ENCODE measurements at places on chromosomes 2 and 18.

DNA sequence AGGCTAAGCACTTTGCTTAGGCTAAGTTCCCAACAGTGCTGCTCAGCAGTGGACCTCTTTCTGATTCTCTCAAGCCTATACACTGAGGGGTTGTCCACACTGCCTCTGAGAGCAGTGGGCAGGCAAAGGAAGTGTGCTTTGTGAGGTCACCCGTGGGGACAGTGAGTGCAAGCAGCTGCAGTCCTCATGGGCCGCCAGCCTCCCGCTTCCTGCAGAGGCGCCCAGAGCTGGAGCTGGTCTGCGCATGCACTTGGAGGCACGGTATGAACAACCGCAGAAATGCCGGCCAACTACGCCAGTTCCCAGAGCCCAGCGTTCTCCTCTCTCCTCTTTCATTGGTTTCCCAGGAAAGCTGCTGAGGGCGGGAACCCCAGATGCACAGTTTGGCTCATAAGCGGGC, 149.5 kb upstream of the DLX2 start:
- DNase-seq, result no peak

DNA sequence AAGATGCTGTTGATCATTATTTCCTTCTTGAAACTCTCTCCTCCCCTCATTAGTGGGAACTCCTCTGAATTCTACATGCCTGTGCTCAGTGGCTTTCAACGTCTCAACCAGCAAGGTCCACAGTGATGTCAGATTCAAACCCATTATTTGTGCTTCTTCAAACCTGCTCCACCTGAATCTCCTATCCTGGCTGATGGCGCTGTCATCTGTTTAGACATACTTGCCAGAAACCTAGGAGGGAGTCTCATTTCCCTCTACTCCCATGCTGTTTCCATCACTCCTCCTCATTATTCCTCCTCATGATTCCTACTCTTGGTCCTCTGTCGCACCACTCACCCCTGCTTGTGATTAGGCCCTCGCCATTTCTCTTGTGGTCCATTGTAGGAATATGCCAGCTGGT, 2.9 kb upstream of the LPIN2 start:
- DNase-seq, result no peak

DNA sequence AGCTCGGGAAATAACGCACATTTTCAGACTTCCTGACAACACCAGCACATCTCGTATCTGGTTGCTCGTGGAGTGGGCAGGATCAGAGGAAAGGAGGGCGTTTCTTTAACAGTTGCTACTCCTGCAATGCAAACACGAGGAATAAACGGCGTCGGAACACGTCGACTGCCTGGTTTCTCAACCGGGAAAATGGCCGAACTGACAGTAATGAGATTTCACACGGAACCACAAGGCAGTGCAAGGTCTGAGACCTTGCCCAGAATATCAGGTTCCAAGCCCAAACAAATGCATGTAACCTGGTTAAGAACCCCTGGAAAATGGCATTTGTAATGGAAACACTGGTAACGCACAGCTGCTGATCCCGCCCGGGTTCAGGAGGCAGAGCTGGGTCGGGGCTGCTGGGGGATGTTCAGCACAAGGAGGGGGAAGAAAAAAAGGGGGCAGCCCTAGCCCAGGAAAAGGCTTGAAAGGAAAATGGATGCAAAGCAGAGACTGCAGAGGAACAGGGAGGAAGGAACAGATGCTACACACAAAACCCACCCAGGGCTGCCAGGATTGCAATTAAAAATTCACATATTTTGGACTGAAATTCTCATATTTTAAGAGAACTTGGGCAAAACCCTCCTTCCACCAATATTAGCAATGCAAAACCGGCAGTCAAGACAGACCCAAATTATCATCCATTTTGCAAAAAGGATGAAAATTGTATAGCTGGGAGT, 61.6 kb upstream of the KLHL29 start:
- no peak for DNase-seq

- no peak for DNase-seq
These were observed 462.6 kb upstream of the TMEFF2 start for GRCh38 chr2:192657362-192657761.

DNA sequence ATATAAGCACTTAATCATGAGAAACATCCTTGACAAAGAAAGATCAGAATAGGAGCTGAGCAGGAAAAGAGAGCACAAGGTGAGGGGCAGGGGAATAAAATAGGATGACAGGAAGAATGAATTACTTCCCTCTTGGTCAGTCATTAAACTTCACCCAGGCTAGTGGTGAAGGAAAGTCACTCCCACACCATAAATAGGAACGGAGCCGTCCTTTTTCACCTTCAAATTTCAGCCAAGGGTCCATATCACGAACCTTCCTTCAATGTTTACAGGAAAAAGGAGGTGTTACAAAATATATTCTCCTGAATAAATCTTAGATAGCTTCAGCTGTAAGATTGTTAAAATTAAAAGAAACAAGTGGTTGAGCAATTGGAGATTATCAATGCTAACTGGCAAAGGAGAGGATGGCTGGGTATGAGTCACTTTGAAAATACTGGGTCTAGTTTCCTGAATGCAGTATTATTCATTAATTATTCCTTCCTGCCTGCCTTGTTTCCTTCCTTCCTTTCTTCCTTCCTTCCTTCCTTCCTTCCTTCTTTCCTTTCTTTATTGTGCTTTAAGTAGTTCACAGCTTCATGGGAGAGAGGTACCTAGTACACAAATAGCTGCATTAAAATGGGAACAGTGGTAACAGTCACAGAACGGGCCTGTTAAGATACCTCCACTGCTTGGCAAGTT, 292.3 kb upstream of the ID2 start:
- no peak for DNase-seq

DNA sequence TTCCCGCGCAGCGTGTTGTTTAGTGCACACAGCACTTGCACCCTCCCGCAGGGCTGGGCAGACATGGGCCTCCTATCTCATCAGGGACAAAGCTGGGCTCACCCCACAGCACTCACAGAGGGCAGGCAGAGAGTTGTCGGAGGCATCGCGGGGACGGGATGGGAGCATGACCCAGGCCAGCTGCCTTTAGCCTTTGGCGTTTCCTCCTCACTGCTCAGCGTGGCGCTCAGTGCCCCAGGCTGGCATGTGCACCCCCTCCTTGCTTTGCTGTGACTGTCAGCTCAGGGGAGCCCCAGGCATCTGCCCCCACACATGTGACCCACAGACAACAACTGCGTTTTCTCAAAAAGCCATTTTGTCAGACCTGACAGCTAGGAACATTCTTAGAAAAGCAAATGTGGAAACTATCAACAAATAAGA, 101.1 kb downstream of the RNF144A start:
- no peak for DNase-seq

GRCh38 chr2:157872791-157873190, 3.3 kb downstream of the ACVR1 start:
- DNase-seq, result no peak

DNA sequence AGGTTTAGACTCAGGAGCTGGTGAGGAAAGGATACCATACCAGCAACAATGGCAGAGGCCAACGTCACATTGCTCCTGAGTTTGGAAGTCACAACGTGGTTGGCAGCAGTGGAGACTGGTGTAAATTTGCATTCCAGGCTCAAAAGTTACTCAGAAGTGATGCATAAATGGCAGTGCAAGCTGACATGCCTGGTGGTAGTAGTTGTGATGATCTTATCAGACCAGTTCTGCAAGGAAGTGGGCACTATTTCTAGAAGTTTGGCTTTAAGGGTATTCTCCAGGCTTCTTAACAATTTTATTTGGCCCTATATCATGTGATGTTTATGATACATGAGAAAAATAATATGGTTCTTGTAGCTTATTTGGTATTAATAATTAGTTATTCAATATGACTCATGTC, 37.8 kb downstream of the CXCR4 start:
- DNase-seq, result no peak

- DNase-seq, result no peak
These were observed 123.9 kb upstream of the DCC start for GRCh38 chr18:52216109-52216508.

DNA sequence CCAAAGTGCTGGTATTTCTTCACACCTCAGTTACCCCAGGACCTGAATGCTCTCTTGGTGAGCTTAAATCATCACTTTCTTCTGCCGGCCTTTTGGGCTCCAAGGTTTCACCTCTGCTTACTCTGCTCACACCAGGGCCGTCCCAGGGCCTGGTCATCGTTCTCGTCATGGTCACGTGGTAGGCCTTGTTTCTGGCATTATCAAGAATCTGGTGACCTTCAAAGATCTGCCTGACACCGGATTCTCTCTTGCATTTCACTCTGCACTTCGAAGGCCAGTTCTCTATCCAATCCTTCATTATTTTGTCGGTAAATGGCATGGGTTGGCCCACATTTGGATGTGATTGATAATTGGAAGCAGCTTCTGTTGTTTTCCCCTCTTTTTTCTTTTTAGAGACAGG, 80.5 kb downstream of the HRH4 start:
- no peak for DNase-seq

GRCh38 chr2:130884503-130884902, 47.8 kb downstream of the ARHGEF4 start:
- DNase-seq, result no peak

DNA sequence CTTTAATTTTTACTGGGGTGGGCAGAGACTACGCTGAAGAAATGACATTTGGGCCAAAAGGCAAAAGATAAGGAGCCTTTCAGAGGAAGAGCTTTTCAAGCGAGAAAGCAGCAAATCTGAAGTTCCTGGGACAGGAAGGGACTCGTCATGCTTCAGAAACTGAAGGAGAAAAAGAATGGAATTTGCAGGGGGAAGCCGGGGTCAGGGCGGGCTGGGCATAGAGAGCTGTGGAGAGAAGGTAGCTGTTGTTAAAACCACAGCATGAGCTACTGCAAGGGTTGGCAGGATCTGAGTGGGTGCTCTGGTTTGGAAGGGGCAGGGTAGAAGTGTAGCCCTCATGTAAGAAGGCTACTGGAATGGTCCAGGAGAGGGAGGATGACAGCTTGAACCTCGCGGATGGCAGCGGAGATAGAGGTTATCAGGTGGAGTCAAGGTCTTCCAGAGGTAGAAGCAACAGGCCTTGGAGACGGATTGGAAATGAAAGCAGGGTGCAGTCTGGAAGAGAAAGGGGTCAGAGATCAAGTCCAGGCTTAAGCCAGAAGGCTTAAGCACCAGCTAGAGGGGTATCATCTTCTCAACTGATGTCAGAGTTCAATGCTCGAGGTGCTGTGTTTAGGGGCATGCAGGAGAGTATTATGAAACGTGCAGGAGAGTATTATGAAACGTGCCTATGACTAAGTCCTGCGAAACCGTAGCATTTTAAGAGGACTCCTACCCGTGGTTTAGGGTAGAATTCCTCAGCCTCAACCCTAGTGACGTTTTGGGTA, 18.9 kb downstream of the ATP8B1 start:
- no peak for DNase-seq

DNA sequence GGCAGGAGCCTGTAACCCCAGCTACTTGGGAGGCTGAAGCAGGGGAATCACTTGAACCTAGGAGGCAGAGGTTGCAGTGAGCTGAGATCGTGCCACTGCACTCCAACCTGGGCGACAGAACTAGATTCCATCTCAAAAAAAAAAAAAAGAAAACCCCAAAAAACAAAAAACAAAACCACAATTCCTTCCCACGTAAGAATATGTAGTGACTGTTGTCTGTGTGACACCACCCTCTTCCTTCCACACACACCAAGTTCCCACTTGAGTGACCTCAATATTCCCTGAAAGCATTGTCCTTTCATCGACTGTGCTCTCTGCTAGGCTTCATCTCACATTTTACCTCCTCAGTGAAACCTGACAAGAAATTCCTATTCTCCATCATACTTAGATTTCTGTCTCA, 8.8 kb upstream of the THADA start:
- no peak for DNase-seq

GRCh38 chr2:98334439-98335078, 11.7 kb upstream of the CNGA3 start:
- DNase-seq, result no peak

DNA sequence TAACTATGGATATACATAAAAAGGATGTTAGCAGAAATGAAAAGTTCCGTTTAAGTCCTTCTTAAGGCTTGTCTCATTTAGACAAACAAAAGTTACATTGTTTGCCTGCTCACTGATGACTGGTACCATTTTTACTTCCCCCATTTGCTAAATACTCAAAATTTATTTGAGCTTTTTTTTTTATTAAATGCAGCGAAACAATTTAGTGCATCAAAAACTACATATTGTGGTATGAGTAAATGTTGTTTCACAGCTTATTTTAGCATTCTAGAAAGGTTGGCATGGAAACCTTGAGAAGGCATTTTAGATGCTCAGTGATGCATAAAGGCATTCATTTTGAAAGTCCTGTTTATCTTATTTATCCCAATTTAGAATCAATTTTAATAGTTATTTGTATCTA, 100.0 kb downstream of the MAP2 start:
- no peak for DNase-seq

DNA sequence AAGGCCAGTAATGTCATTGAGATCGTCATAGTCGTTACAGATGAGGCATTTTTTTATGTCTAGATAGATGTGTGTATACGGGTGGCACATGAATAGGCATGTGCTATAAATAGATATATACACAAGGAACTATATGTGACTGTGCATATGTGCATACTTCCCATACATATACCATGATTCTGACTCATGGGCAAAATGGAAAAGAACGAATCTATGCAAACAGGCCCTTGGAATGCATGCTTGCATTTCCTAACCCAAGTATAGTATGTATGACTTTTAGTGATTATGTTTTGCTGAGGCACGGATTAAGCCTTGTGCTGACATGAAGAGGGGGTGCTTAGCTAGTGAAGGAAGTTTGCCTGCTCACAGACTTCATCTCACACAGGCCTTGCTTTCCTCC, 111.7 kb downstream of the BCL11A start:
- no peak for DNase-seq

DNA sequence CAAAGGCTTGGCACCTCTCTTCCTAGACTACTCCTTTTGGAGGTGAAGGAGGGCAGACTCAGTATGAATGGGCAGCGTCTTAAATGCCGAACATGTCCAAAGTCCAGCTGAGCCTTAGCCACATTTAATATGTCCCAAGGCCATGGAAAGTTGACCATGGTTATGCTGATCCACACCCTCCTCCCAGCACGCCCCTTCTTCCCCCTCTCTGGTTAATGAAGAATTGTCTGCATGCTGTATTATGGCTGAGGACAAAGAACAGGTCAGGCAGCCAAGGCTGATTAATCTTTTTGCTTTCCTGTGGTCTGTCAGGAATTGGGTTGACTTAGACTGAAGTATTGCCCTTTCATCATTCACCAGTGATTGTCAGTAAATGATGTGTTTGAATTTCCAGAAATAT, 5.8 kb upstream of the MYOM1 start:
- no peak for DNase-seq

DNA sequence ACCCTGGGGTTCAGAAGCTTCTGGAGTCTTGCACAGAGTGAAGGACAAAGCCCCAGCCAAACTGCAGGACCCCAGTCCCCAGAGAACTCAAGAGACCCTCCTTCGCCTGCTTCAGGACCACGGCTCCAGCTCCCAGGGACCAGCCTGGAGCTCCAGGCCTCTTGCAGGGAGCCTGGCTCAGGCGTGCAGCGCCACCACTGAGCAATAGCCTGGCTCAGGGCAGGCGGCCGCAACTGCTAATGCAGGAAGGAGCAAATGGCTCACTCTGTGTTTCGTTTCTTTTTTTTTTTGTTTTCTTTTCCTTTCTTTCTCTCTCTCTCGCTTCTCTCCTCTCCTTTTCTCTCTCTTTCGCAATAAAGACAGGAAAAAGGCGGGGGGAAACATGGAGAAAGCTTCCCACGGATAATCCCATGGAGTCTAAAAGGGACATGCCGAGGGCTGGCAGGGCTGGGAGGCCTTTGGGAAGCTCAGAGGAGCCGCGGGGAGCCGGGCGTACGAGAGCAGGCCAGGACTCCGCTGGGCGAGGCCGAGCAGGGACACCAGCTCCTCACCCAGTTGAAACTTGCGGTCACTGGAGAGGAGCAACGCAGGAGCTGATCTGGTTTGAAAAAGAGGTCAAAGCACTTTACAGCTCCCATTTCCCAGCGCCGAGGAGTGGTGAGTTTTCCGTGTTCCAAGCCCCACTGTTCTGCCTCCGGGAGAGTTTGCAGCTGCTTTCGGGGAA, 244.8 kb downstream of the TWIST2 start:
- no peak for DNase-seq

All from CD4-positive, alpha-beta T cell treated with Interleukin-17A for 1 hour (primary cell).